Cortex of kidney (tissue), 1 donor: ENCODE measurements at places on chromosomes 4 and X.

DNA sequence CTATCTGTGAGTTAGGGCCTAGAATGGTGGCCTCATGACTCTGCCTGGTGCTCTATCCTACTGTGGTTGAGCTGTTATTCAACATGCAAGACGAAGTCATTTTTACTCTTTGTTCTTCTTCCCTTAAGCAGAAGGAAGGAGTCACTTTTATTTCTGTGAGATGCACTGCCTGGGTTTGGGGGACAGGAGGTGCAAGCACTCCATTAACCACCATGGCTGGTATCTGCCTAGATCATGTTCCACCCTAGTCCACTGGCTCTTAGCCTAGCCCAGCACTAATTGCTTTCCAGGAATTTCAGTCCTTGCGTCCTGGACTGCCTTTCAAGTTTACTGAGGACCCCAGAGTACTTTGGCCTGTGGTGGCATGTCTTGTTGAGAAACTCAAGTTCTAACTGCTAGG lies 1182.7 kb downstream of the FSTL5 start:
- no peak for DNase-seq

DNA sequence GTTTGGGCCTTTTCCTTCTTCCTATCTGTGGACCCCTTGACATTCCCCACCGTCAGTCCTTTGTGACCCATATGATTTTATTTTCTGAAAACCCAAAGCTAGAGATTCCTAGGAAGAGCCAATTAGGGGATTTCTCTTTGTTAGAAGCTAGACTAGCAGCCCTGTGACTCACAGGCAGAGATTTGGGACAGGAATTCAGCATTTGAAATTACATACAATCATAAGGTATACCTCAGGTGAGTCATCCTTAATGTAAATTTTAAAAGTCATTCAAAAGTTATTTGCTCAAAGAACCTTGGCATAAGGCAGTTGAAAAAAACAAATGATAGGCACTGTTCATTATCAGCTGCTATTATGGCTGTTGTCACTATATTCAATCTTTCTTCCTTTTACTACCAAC lies 40.6 kb downstream of the USP26 start:
- DNase-seq, result no peak

DNA sequence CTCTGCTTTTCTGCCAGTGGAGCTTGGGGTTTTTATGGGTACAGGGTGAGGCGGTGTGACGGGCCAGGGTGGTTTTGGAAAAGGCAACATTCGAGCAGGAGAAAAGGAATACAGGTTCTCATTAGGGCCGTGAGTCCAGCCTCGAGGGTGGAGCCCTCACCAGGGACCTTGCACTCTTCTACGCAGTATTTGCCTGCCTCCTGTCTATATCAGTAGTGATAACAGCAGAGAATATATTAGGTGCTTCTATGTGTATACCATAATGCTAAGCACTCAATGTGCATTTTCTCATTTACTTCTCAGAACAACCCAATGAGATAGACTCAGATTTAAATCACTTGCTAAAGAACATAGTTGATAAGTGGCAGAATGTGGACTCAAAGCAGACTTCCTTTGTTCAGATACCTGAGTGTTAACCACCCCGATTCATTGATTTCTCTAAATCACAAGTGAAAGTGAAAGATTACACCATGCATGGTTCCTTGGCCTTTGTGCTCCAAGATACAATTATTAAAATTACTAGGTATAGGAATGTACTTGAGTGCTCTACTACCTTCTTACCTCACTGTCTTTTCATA lies 403.9 kb downstream of the PCDH7 start:
- no peak for DNase-seq

GRCh38 chr4:175480404-175480803 lies 331.7 kb downstream of the GPM6A start:
- DNase-seq, result no peak

DNA sequence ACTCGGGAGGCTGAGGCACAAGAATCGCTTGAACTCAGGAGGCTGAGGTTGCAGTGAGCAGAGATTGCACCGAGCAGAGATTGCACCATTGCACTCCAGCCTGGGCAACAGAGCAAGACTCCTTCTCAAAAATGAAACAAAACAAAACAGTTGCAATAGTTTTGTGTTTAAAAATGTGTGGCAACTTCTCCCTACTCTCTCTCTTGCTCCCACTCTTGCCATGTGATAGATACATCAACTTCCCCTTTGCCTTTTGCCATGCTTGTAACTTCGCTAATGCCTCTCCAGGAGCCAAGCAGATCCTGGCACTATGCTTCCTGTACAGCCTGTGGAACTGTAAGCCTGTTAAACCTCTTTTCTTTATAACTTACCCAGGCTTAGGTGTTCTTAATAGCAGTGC lies 52.5 kb upstream of the INTU start:
- no peak for DNase-seq

DNA sequence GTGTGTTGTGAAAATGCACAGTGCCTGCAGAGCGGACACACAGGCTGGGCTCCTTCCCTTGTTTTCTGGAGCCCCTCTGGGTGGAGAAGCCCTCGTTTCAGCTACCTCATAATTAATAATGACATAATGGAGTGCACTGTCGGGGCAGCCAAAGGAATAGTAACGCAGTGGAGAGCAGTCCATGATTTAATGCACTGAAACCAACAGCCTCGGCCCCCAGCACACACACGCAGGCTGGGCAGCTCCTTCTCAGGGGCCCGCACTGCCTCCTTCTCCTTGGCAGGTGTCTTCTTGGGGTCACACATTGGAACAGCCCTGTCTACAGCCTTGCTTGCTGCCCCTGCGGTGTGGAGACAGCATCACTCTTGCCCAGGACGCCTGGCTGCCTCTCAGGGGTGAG lies 89.2 kb downstream of the DCTD start:
- DNase-seq, result no peak

DNA sequence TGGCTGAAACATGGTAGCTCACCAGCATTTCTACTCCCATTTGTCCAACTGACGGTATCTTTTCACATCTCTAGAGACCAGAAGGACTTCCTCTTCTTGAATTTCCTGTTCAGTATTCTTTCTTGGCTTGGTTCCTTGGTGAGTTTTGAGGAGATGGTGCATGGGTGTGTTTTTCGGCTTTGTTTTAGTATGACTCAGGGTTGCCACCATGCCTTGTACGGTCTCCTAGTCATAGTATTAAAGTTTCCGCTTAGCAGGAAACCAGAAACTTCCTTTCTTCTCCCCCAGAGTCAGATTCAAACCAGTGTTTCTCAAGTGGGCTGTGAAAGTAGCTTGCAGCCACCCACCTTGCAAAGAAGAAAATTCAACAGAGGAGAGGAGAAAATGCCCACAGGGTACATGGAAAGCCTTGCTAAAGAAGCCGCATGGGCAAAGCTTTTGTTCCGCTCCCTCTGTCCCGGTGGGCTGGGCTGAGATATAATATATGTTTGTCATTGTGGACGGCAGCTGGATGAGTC lies 5.7 kb downstream of the CD99 start:
- DNase-seq, result no peak

DNA sequence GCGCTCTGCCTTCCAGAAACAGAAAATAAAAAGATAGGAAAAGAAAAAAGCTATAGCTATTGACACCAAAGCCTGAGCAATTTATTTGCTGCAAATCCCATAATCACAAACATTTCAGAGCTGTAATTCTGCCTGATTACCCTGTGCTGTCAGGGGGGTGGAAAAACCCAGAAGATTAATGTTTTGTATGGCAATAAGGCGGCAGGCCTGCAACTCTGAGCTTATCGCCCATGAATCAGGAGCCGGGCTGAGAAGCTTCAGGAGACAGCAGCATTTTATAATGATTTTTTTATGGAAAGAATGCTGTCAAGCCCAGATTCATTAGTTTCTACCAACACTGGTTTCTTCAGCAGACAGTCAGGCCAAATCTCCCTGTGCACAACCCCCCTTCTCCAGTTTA lies 82.6 kb upstream of the TMEM164 start:
- DNase-seq, result no peak

DNA sequence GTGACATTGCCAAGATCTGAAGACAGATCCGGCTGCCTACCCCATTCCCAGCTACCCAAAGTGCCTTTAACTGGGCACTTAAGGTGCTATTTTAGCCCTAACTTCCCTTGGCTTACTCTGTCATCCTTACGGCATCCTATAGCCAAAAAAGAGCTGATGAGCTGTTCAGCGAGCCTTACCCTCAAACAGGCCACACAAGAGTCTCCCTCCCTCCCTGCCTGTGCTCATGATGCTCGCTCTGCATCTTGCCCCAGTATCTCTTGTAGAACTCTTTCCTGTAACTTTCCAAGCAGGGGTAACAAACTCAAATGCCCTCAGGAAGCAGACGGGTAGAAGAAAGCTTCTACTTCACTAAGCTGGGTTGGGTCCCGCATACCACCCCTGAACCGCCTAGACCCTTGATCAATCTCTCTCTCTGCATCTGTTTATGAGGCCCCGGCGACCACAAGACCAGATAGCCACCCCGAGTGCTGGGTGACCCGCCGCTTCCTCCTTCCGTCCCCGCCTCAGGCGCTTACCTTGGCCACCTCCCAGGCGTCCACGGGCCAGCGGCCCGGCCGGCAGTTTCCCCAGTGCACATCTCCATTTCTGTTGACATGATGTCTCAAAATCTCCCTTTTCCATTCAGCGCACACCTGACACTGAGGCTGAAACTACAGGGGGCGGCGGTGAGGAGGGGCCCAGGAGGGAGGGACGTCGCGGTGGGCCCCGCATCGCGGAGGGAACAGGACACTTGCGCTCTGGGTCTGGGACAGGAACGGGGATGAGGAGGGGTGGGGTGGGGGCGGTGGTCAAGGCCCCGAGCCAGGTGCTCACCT lies 663 bp downstream of the CXorf38 start:
- no peak for DNase-seq

DNA sequence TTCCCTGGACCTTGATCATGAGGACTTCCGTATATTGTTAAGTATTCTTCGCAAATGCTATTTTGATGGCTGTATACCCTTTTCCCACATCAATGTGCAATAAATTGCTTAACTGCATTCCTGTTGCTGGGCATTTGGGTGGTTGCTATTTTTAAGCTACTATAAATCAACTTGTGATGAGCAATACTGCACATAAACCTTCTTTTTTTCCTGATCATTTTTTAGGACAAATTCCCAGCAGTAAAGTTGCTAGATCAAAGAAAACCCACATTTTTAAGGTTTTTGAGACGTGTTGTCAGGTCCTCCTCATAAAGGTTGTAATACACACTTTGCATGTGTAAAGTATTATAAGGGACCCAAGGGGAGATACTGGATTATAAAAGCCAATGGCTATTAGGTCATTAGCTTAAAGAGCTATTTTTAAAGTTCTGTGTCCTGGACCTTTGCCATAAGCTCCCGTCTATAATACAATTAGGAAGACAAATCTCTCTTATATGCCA lies 35.6 kb downstream of the LIMCH1 start:
- no peak for DNase-seq

GRCh38 chr4:122827879-122828601 lies 1.4 kb downstream of the FGF2 start:
- DNase-seq, result no peak

DNA sequence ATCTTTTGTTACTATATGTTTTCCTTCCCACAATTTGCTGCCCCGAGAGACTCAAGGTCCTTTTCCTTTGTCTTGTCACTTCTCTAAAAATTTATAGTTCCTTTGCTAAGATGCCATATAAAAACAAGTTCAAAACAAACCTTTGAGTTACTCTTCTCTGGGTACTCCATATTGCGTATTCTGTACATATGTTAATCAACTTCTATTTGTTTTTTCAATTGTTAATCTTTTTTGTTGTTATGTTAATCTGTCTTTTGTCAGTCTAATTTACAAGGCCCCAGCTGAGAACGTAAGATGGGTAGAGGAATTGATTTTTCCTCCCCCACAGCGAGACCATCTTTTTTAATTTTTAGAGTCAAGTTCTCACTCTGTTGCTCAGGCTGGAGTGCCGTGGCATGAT lies 7.2 kb upstream of the PPEF2 start:
- DNase-seq, result no peak

DNA sequence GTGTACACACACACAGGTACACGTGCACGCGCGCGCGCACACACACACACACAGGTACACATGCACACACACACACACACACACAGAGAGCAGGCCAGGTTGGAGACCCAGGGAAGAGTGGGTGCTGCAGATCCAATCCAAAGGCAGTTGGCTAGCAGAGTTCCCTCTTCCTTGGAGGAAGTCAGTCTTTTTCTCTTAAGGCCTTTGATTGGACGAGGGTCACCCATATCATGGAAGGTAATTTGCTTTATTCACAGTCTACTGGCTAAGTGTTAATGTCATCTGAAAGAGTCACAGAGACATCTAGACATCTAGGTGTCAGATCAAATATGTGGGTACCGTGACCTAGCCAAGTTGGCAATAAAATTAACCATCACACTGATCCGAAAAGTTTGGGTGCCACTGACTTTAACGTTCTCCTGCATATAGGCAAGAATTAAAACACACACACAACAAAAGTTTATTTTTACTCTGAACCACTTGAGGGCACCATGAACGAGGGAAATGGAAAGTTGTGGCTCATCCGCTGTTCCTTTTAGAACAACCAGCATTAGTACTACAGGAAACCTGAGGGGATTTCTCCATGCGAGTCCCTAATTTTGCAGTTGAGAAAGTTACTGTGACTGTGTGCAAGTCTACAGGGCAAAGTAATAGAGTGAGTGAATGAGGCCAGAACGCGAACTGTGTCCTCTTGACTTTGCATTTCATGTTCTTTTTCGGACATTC lies 66.0 kb upstream of the STOX2 start:
- DNase-seq, result no peak

- no peak for DNase-seq
Measured at GRCh38 chr4:81617545-81617944, 145.8 kb upstream of the RASGEF1B start.

GRCh38 chrX:103467887-103468286 lies 51.4 kb downstream of the RAB40A start:
- no peak for DNase-seq

DNA sequence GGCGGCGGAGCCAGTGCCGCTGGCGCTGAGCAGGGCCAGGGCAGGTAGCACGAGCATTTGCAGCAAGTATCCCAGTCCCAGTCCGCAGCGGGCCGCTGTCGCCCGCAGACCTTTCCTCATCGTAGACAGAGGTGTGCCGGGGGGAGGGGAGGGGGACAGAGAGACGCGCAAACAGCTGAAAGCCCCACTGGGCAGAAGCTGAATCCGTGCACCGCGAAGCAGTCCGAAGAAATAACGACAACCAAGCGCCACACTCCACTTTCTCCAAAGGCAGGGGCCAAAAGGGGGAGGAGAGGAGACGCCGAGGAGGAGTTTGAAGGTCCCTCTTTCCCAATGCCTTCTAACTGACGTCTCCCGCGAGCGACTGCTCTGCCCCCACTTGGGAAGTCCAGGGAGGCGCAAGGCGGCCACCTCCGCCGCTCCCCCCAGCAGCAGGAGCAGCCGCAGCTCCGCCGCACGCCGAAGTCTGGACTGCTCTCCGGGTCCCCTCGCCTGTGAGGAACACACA lies at the start of gene UNC5C:
Gene UNC5C (minus strand): TSS at position 236 of the 508 bp plus-strand sequence.
- no peak for DNase-seq

GRCh38 chrX:155891446-155892210 lies 10.5 kb downstream of the VAMP7 start:
- DNase-seq, result no peak
